ENCODE measurements at places on chromosomes 4 and X.

DNA sequence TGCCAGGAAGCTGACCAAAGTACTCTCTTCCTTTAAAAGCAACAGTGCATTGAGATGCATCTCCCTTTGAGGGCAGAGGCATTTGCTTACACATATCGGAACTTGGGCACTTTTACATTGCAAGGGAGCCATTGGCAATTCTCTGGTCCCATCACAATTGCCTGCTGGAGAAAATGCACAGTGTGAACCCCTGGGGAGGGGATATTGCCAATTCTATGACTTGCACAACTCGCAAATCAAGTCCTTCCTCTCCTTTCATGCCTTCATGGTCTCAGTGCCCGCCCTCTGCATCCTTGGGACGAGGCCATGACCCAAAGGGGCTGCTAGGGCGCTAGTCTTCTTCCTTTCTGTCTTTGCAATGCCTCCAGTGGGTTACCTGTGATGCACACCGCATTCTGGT lies 14.9 kb upstream of the PDZD4 start:
- no peak for DNase-seq

DNA sequence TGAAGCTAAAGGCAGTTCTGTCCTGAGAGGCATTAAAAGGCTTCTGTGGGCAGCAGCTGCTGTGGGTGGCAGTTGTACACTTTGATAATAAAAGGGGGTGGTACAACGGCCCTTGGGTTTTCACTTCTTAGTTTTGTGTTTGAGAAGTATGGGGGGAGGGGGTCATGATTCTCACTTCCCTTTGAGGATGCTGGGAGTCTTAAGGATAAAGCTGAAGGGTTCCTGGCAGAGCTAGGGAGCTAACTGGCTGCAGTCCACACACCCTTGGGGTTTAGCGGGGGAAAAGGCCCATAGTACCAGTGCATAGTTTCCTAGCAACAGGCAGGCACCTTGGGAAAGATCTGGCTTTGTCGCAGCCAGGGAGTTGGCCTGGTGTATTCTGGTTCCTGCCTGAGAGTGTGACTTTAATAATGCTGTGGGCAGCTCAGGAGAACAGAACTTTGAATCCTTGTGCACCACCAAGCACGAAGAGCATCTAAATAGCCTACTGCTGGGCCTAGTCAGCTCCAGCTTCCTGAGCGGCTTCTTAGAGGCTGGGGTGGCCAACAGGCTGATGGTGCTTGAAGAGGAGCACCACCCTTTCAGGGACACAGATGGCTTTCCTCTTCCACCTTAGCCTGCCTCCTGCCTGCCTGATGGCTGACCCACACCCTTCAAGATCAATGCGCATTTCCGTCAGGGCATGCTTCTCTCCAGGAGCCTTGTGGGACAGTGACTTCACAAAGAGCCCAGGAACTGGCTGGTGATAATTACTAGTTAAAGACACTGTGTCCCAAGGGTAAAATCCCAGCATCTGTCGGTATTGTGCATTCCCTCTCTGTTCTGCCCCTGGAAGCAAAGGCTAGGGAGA lies 12.5 kb downstream of the ZBTB33 start:
- no peak for DNase-seq

GRCh38 chr4:21680326-21680898 lies 268.2 kb downstream of the KCNIP4 start:
- no peak for DNase-seq

- DNase-seq: no peak
These were observed 349.7 kb downstream of the IQCM start for GRCh38 chr4:149465955-149466354.

DNA sequence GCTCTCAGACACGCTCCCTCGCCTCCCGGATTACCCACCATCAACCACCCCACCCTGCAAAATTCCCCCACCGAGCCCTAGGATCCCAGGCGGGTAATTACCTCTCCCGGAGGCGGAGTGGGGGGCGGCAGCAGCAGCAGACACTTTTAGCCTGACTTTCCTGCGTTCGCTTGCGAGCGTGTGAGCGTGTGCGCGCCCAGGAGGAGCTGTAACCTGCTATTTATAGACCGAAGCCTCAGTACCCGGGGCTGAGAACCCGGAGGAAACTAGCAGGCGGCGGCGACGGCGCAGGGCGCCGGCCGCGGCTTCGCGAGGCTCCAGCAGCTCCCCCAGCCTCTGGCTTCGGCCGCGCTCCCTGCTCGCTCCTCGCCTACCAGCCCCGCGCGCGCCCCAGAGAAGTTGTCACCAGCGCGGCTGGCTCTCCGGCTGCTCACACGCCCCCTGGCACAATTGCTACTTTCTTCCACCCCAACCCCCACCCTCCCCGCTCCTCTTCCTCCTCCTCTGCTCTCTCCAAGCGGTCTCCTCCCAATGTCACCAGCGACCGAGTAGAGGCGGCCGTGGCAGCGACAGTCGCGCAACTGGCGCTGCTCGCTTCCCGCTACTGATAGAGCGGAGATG lies at the start of gene INPP4B:
Gene INPP4B, minus strand, starts transcription at position 194 of the 621 bp plus-strand sequence.
- DNase-seq: no peak

GRCh38 chr4:157226601-157227000 lies 6.1 kb downstream of the GRIA2 start:
- no peak for DNase-seq

DNA sequence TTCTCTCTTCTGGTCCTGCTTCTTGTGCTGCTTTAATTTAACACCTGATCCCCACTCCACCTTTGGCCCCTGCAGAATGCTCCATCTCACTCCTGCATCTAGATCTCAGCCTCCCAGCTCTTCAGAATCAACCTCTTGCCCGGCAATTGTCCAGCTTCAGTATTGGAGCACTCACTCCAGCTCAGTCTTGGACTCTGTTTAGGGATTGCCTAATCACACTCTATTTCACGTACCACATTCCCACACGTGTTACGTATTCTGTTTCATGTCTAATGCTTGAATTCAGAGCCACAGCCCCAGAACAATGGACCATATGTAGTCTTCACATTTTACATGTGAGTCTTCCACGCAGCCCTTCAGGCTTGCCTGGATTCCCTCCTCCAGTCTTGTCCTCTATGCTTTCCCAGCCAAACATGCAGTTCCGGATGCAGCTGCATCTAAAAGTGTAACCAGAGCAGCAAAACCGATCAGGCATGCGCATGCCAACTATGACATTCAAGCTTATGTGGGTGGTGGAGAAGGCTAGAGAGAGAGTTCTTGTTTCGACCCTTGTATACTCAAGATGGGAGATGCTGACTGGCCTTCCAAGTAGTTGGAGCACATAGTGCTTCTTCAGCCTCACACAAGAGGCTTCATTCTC lies 105.2 kb upstream of the FAM9A start:
- no peak for DNase-seq

DNA sequence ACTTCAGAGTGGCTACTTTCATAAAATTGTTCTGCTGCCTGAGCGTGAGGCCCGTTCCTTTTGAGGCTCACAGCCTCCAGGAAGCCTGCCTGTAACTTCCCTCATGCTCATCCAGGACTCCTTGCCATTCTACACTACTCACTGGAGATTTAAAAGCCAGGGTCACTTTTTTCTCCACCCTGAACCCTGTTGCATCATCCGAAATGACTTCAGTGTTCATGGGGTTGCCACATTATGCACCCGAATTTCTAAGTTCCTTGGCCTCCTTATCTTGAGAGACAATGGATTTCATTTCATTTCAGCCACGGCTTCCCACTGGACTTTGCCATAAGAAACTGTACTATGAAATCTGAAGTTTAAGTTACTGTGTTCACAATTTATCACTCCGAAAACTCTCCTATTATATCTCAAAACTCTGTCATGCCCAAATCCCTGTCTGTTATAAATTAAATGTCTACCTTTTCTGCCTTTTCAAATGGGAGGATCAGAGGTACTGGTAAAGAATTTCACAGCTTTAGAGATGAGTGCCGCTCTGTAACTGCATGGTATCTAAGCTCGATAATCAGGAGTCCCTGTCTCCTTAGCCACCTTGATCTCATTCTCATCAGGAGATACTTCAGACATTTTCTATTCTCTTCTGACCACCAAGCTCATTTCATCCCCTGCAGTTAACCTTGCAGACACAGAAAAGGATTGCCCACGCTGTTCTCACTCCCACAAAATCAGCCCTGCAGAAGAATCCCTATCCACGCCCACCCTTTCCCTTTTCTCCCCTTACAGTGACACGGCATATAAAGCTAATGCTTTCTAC lies 59.9 kb downstream of the TRIML1 start:
- no peak for DNase-seq

- no peak for DNase-seq
These were observed 1.5 kb upstream of the PAPSS1 start for GRCh38 chr4:107721436-107722100.

DNA sequence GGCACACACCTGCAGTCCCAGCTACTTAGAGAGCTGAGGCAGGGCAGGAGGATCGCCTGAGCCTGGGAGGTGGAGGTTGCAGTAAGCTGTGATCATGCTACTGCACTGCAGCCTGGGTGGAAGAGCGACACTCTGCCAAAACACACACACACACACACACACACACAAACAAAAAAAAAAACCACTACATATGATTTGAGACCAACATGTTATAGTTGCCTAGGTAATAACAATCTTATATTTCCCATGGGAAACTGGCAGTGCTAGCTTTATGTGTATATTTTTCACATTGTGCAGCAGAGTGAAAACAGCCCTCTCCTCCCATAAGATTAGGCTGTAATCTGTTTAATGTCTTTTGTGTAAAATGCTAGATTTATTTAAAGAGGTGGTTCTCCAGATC lies 3.1 kb upstream of the FAM241A start:
- no peak for DNase-seq

- no peak for DNase-seq
These were observed 671.6 kb upstream of the BOD1L1 start for GRCh38 chr4:14299166-14299565.

- DNase-seq: no peak
These were observed 17.4 kb downstream of the CCNG2 start for GRCh38 chr4:77174426-77174825.

DNA sequence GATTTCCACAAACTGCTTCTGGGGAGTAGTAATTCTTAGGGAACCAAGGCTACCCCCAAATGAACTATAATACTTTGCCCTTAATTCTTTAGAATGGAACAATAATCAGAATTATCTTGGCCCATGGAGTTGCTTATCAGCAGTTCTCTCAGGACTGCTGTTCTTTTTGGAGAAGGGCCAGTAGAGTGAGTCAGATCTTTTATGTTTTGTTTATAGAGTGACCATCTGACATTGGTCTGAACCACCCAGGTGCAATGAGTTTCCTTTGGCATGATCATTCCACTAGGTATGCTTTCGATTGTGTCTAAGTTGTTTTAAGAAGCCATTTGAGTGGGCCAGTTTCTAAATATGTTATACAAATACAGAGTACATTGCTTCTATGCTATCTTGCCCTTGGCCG lies 31.8 kb downstream of the PRRG1 start:
- DNase-seq: no peak

DNA sequence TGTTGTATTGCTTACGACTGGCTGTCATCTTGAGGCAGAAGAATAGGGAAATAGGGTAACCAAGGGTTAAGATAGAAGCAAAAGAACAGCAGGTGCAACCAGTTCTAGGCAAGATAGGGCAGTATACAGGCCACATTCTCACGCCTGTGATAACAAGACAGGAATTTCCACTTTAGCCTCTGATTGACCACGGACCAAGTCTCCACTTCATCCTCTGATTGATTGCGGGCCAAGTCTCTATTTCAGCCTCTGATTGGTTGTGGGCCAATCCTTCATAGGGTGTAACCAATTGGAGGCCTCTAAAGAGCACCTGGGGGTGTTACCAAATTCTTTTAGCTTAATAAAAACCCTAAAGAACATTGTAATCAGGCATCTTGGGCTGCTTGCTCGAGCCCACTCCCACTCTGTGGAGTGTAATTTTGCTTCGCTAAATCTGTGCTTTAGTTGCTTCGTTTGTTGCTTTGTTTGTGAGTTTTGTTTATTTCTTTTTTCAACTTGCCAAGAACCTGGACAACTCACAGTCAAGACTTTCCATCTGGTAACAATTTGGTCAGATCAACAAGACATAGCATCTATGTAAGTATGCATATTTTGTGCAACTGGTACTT lies 8.7 kb upstream of the TBC1D9 start:
- DNase-seq: no peak

DNA sequence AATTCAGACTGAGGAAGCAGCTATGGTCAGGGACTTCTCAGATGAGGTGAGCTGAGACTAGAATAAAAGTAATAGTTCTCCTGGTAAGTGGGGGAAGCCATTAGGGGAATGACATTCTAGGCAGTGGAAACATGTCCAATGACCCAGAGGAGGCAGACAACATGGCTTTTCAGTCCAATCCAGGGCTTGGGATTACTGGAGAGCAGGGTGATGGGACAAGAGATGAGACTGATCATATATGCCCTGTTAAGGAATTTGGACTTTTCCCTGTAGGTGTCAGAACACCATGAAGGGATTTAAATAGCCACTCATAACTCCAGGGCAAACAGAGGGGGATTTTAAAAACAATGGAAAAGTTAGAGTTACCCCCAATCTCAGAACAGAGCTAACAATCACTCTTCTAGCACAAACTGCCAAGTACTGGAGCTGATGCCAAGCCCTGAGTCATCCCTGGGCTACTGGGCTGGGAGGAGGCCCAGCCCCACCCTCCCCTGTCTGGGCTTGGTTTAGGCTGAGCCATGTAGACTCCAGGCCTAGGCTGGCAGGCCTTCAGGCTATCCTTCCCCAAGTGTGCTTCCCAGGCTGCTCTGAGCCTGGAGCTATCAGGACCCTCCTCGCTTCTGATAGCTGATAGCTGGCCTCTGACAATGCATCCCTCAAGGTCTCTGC lies 22.7 kb upstream of the MSN start:
- DNase-seq: no peak

GRCh38 chrX:67648361-67648760 lies 104.5 kb downstream of the AR start:
- DNase-seq: no peak

DNA sequence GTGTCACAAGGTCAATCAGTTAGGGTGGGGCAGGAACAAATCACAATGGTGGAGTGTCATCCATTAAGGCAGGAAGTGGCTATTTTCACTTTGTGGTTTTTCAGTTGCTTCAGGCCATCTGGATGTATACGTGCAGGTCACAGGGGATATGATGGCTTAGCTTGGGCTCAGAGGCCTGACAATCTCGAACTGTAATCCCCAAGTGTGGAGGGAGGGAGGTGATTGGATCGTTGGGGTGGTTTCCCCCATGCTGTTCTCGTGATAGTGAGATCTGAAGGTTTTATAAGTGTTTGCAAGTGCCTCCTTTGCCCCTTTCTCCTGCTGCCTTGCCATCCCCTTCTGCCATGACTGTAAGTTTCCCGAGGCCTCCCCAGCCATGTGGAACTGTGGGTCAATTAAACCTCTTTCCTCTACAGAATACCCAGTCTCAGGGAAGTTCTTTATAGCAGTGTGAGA lies 36.7 kb upstream of the STS start:
- no peak for DNase-seq
